ENCODE measurements at places on chromosomes 16 and 17.

DNA sequence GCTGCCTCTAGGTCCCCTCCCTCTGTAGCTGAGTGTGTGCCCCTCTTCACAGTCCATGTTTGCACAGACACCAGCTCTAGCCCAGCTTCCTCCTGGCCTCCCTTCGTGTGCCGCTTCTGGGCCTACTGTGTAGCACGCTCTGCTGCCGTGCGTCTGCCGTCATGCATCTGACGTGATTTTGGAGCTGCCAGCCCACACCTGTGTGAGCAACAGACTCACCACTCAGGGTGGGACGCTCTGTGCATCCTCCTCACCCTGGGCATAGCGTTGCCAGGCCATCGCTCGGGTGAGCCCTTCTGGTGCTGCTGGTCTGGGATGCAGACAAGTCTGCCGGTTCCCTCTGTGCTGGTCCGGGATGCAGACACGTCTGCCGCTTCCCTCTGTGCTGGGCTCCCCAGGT lies 39.4 kb upstream of the ZNF750 start:
- no peaks in the 10 kb centered on the region for H3K27me3 ChIP-seq
- H3K36me3 ChIP-seq: peaks cover 4% of the 10 kb centered on the region
- no peak for DNase-seq
- peaks cover 67% of the 10 kb centered on the region for H3K4me1 ChIP-seq

DNA sequence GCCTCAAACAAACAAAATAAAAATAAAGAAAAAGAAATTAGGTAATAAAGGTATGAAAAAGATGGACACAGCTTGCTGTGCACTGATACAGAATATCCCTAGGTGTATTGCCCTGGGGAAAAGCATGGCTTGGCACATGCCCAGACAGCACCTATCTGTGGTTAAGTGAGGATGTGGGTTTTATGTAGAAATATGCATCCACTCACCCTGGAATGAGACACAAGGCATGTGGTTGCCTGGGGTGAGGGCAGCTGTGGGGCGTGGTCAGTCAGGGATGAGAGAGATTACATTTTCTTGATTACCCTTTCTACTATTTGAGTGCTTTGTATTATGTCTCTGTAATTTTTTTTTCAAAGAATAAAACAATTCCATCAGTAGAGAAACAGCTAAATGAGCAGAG lies 6.9 kb downstream of the PLLP start:
- H3K4me1 ChIP-seq: peaks cover 40% of the 10 kb centered on the region
- DNase-seq: peak; percentile 85

- H3K4me1 ChIP-seq: no peaks in the 10 kb centered on the region
- DNase-seq: no peak
- H3K4me3 ChIP-seq: no peak overlapping the region
- no peaks in the 10 kb centered on the region for H3K27me3 ChIP-seq
Measured at GRCh38 chr16:1050516-1050915, 22.0 kb upstream of the SSTR5 start.

GRCh38 chr17:61284746-61285145 lies 114.9 kb upstream of the TBX2 start:
- peaks cover 21% of the 10 kb centered on the region for H3K4me1 ChIP-seq
- H3K4me3 ChIP-seq: no peak overlapping the region
- H3K27ac ChIP-seq: no peak overlapping the region
- no peaks in the 10 kb centered on the region for H3K27me3 ChIP-seq
- no peak for DNase-seq

DNA sequence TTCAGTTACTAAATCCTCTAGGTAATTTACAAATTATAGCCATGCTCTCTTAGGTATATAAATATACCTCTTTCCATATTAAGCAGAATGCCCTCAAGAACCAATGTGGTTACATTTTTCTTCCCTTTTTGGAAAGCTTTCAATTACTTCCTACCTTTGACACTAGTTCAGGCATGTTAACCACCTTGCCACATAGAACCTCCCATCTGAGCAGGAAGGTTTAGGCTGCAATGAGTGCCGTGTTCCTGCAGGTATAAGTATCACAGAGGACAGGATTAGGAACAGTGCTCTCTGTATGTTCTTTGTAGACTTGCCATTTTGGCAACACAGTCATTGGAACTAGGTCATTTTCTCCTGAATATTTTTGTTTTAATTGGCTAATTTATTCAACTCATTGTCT lies 20.1 kb downstream of the KRT25 start:
- H3K4me1 ChIP-seq: no peaks in the 10 kb centered on the region
- no peak overlapping the region for H3K27ac ChIP-seq
- H3K36me3 ChIP-seq: no peaks in the 10 kb centered on the region
- no peak for DNase-seq
- no peak overlapping the region for H3K4me3 ChIP-seq

DNA sequence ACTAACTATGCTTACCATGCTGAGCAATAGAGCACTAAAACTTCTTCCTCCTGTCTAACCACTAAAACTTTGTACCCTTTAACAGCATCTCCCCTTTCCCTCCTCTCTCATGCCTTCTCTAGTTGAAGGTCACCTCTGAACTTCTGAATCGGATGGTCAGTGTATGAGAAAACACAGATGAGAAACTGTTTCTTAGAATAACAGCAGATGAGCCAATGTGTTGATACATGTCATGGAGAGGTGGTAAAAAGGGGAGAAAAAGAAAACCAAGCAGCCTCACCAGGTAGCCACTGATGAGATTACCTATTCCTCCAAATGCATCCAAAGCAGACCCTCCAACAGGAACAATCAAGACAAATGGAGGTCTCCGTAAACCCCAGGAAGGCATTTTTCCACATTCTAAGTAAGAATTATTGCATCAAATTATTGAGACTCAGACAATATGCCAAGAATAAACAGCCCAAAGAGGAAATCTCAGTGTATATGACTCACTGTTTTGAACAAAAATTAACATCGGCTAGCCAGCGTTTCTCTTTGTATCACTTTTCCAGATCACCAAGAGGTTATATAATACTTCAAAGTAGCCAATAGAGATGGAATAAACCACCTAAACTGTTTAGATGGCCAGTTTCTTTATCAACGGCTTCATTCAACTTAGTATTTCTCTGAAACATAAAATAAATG lies 793.3 kb upstream of the SOX9 start:
- no peak for DNase-seq
- H3K4me3 ChIP-seq: no peak overlapping the region
- H3K4me1 ChIP-seq: no peaks in the 10 kb centered on the region
- H3K36me3 ChIP-seq: no peaks in the 10 kb centered on the region
- H3K27ac ChIP-seq: no peak overlapping the region

- H3K4me1 ChIP-seq: peaks cover 3% of the 10 kb centered on the region
- H3K4me3 ChIP-seq: no peak overlapping the region
- H3K27me3 ChIP-seq: peaks cover 8% of the 10 kb centered on the region
- H3K27ac ChIP-seq: no peak overlapping the region
Measured at GRCh38 chr17:9120471-9120870, 99.2 kb downstream of the NTN1 start.

Data from activated naive CD4-positive, alpha-beta T cell treated with anti-CD3 and anti-CD28 coated beads for 36 hours (primary cell).